ENCODE measurements at places on chromosomes 2 and 18.

- no peak for DNase-seq
Measured at GRCh38 chr2:193333539-193333938, 1138.8 kb upstream of the TMEFF2 start.

GRCh38 chr2:163637871-163638270, 97.9 kb downstream of the FIGN start:
- no peak for DNase-seq

- no peak for DNase-seq
Measured at GRCh38 chr18:9631814-9632496, 17.6 kb upstream of the PPP4R1 start.

DNA sequence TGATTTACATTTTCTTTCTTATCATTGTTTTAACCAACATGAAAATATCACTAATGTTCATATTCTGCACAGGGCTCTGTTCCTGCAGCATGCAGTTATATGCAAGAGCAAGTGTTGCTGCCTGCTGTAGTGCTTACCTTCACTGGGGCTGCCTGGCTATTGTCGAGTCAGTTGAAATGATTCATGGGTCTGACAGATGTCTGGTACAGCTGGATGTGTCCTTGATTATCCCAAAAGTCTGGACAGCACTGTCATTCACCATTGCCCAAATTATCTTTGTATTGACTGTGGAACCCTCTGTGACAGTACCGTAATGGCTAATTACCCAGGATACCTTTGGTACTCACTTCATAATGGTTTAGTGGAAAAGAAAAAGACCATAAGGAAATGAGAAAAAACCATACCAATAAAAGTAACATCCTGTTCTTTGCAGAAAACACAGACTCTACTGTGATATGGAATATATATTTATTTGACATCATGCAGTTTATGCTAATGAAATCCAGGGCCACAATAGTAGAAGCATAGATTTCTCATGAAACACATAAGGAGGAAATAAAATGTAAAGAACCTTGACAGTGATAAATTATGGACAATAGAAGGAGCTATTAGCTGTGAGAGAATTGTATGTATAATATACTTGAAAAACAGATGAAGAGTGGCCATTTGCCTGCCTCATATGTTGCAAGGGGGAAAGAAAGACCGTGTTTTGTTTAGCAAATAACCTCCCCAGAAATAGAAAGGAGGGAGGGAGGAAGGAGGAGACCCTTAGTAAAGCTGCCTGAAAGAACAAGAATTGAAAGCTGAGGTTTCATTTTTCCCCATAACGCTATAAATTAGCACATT, 249.8 kb upstream of the ATP5MC3 start:
- DNase-seq = no peak

- no peak for DNase-seq
Measured at GRCh38 chr2:190382851-190383250, 25.3 kb upstream of the MFSD6 start.

DNA sequence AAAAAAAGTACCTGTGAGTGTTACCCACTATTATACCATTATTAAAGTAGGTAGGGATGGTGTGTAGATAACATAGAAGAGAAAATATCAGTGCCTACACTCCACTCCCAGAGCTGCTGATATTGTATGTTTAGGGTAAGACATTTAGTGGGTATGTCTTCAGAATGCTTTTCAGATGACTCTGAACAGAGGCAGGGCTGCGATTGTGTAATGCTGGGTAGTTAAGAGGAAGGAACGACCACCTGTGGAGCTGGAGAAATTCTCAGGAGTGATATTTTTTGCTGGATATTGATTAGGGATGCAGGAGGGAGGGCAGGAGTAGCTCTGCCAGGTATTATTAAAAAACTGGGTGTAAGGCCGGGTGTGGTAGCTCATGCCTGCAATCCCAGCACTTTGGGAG, 2.8 kb downstream of the CNOT11 start:
- DNase-seq = no peak

DNA sequence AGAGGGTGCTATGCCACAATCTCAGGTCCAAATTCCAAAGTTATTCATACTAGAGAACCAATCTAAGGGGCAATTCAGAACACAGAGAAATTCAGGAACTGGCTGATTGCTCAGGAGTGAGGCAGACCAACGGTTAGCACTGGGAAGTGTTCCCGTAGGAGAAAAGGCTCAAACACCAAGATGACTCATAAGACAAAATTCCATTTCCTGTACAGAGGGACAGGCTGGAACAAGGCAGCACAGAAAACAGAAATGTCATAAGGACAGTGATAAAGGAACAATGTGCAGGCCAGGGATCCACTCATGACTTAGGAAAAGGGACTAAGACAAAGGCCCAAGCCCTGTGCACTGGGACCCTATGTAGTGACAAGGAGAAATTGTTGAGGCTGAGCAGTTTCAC, 54.2 kb downstream of the PDE1A start:
- no peak for DNase-seq

DNA sequence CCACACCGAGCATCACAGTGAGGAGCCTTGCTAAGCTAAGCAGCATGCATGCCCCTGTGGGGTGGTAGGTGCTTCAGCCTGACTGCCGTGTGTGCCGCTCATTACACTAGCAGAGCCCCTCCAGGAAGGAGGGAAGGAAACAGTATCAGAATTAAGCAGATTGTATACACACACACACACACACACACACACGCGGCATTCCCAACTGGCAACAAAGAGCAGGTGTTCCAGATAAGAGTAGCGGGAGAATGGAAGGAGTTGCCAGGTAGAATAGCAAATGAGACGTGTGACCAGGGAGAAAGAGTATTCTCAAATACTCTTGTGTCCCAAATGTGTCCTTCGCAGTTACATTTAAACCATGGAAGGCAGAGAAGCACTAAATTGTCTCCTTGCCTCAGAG, 47.6 kb upstream of the TTC39C start:
- no peak for DNase-seq

GRCh38 chr2:190266314-190266713, 53.3 kb downstream of the HIBCH start:
- DNase-seq = no peak

DNA sequence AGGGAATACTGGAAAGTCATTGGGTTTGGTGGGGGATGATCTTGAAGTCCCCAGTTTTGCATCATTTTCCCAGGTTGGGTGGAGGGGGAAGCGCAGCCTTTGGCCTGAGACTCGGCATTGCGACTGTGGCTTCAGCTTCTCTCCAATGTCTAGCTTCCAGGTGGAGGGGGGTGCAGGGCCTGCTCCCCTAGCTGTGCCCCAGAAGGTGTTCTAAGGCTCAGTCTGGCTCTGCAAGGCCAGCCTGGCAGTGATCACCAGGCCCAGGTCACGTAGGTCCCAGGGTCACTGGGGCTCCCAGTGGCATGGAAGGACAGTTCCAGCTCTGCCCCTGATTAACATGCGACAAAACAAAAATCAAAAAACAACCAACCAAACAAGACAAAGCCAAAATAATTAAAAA, 56.9 kb upstream of the HAAO start:
- DNase-seq = no peak

DNA sequence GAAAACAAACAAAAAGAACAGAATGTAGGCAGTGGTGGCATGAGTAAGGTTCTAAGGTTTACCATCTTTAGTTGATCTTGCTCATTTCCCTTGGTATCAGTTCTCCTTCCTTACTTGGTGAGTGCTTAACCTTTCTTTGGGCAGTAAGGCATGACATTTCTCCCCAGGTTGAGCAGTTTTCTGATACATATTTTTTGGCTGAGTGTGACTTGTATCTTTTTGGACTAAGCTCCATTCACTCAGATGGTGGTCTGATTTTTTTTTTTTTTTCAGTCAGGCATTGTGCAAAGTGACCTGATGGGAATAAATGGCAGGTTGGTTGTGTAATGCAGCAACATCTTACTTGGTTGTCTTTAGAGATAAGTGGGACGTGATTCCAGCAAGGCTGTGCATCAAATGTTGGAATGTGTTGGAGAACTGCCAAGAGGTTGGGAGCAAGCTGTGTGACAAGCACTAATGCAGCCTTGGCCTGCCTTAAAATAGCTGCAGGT, 15.1 kb downstream of the SPTBN1 start:
- DNase-seq = no peak

GRCh38 chr2:216134958-216135541, 25.9 kb downstream of the XRCC5 start:
- no peak for DNase-seq

DNA sequence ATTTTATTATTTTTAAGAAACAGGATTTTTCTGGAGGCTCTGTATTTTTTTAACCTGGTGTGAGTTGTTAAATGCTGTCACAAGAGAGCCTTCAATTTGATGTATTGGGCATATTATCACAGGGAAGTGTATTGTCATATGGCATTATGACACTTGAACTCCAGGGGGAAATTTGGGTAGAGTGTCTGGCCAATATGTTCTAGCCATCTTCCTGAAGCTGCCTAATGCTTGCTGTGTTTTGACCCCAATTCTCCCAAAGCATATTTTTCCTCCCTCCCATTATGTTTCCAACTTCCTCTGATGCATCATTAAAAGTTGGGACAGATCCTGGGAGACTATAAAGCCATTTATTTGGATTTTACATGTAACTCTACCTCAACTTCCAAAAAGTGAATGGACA, 214.1 kb upstream of the SESTD1 start:
- DNase-seq = no peak

GRCh38 chr2:146985753-146986152, 859.1 kb upstream of the ACVR2A start:
- DNase-seq = no peak

GRCh38 chr18:74679006-74679678, 81.5 kb downstream of the ZNF407 start:
- no peak for DNase-seq

- no peak for DNase-seq
Measured at GRCh38 chr2:144071461-144071860, 448.5 kb downstream of the ZEB2 start.

DNA sequence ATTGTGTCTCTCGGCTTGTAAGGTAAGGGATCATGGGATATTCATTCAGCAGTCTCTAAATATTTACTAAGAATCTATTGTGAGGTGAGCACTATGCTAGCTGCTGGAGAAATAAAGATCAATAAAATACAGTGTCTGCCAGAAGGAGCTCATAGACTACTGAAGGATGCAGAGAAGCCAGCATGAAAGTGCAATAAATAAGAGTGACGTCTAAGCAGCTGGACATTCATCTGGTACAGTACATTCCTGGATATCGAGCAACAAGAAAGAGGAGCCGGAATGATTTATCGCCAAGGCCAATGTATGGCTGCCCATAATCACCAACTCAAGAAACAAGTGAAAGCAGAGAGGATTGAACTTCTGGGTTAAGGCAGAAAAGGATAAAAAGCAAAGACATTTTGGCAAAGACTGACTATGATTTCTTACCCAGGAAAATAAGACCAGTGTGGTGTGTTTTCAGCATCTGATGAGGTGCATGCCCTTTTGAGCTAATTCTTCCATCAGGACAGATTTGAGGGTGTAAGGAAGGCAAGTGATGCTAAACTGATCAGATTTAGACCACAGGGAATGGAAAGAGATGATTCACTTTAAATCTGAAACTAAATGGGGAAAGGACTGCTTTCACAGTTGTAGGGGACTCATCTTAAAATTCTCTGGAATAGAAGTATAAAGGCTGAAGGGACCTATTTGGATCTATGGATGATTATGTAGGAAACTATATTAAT, 18.7 kb upstream of the LMAN1 start:
- no peak for DNase-seq

DNA sequence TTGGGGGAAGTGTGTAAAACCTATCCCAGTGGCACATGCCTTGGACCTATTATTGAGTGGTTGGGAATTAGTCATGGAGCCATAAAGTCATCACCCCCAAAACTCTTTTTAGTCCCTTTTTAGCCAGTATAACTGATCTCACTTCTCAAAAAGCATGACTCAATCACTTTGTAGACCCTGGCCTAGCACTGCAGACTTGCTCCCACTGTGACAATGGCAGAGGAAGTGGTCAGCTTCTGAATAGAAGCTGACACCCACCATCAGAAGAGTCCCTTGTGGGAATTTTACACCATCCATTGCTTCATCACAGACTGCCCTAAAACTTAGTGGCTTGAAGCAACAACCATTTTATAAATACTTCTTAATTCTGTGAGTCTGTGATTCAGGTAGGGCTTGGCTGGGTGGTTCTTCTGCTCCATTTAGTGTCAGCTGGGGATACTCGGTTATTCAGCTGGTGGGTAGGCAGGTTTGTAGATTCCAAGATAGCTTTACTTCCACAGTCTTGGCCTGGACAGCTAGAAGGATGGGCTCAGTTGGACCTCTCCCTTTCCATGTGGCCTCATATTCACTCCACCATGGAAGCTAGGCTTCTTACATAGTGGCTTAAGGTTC, 10.8 kb upstream of the ITGA6 start:
- no peak for DNase-seq

- no peak for DNase-seq
Measured at GRCh38 chr18:26654616-26655524, 106.5 kb upstream of the KCTD1 start.
